Common myeloid progenitor, CD34-positive (primary cell): ENCODE measurements at places on chromosomes 16 and 17.

DNA sequence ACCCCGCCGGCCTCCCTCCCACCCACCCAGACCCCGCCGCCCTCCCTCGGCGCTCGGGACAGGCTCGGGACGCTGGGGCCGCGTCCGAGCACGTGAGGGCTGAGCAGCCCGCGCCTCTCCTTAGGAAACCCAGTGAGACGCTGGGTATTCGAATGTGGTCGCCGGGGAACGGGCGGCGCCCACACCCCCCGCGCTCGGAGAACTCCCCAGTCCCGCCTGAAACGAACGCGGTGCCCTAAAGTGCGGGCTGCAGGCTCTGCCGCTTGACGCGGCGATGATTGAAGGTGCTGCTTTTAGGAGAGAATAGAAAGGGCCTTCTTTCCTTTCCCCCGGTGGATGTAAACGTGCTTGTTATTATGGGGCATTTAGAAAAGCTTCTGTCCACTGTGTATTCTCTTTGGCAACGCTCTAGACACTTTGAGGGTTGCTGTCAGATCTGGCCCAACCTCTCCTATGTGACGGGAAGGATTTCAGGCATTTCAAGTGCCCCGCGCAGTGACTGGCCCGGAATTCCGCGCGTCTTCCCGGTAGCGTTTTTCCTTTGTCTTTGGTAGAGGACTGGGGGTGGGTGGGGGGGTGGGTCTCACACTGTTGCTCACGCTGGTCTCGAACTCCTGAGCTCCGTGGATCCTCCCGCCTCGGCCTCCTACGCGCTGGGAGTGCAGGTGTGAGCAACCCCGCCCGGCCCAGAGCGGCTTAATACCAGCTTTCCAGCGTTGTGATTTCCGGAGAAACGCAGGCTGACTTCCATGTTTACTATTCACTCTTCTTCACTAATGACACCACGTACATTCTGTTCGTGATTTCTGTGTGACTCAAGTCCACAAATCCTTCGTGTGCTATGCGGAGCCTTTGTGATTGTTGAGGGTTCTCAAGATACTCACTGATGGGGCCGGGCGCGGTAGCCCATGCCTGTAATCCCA lies 21.8 kb upstream of the FOXK2 start:
- DNase-seq, result peak; percentile 82

DNA sequence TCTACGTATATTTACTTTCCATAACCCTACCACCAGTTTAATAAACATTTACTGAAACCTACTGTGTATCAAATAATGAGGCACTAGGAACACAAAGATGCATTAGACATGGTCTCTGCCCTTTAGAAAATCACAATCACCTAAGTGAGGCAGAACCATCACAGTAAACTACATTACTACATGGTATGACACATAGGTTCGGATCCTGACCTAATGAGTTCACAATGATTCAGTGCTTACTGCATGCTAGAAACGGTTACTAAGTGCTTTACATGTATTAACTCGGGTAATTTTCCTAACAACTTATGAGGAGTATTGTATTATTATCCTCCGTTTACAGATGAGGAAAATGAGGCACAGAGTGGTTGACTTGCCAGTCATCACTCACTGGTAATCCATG lies 5.2 kb upstream of the SYNRG start:
- DNase-seq, result no peak

- no peak for DNase-seq
Measured at GRCh38 chr17:82218349-82219075, 5.9 kb upstream of the CCDC57 start.

GRCh38 chr17:45668316-45668715 lies 115.8 kb upstream of the CRHR1 start:
- DNase-seq, result no peak

DNA sequence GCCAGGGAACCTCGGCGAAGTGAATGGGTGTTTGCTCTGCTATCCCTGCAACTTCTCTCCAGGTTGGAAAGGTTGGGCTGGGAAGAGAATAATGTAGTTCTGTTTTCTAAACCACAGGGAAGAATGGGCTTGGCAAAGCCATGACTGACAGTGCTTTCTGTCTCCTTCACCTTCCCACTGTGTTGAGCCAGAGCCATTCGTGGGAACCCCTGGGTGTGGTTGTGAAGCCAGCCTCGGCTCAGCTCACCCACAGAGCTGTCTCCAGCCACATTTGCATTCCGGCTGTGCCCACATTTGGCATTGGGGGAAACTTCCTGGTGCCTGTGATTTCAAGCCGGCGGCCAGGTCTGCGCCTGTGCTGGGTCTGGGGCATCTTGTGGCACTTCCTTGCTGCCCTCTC lies 39.9 kb downstream of the BAIAP2 start:
- no peak for DNase-seq

DNA sequence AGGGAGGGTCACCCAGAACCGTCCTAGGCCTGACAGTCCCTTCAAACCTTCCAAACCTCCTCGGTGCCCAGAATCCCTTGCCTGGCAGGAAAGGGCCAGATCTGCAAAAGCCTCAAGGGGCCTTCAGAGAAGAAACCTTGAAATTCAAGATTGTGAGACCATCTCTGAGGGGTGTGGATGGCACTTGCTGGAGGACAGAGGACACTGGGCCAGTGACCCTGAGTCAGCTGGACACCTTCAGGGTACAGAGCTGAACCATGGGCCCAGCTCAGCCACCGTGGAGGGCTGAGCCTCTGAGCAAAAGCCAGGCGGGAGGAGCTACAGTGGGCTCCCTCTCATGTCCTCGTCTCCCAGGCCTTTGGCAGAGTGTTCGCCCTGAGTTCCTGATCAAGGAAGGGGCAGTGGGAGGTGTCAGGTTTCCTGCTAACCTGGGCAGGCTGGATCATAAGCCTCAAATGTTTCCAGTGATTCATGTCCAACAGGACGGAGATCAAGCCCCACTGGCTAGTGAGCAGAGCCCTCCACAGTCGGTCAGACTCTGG lies 3.0 kb downstream of the PDILT start:
- no peak for DNase-seq

DNA sequence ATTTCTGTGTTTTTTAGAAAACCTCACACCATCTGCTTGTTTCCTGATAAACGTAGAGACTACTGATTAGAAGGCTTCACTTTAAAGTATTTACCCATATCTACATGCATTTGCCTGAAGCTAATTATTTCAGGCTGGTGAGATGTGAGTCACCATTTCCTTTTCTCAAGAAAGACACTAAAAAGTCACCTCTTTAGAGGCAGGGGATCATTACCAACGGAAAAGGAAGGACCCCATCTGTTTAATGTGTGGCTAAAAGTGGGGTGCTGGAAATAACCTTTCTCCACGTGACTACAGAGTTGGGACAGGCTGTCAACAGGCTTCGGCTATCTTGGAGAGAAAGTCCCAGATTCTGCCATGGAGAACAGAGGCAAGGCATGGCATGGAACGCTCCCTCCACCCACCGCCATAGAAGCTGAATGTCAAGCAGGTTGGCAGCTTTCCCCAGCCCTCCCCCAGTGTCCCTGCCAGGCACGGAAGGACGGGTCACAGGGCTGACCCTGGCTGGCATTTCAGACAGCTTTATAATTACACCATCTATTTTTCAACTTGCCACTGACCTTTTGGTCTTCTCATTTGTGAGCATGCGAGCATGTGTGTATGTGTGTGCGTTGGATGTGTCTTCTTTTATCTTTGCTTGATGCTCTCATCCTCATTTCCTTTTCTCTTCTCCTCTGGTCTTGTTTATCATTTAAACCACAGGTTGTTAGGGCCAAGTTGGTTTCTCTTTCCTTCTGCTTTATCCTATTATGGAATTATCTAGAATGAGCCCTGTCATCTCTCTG lies 157.0 kb downstream of the CPPED1 start:
- peak; percentile 77 for DNase-seq

- no peak for DNase-seq
Measured at GRCh38 chr17:1467898-1468492, 12.0 kb upstream of the CRK start.

- no peak for DNase-seq
Measured at GRCh38 chr17:60442271-60443173, 20.2 kb downstream of the CHCT1 start.

- no peak for DNase-seq
Measured at GRCh38 chr17:56497132-56497531, 96.4 kb upstream of the NOG start.

GRCh38 chr17:80999536-81000333 lies 8.1 kb downstream of the CHMP6 start:
- DNase-seq, result no peak

DNA sequence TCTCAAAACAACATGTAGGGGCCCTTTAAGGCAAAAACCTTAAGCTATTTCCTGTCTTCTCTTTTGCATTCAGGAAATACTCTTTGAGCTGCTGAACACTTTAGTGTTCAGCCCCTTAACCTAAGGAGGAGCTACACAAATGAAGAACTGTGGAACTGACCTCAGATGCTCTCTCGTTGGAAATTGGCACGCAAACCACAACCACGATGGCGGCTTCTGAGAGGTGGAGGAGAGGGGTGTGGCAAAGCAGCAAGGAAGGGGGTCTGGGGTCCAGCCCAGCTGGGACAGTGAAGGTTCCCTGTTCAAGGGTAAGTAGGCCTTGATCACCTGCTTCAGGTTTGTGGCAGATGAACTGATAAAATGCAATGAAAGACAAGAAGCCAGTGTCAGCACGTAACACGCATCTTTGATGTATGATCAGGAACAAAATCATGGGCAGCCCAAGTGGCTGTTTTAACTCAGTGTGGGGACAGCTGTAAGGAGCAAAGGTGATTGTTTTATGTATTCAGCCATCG lies 291.6 kb upstream of the TNRC6C start:
- peak; percentile 92 for DNase-seq

- DNase-seq, result no peak
Measured at GRCh38 chr17:27379888-27380533, 76.2 kb upstream of the KSR1 start.

- DNase-seq, result no peak
Measured at GRCh38 chr17:42402117-42402516, 13.9 kb upstream of the STAT3 start.

GRCh38 chr16:61891460-61891859 lies 144.8 kb downstream of the CDH8 start:
- DNase-seq, result no peak

DNA sequence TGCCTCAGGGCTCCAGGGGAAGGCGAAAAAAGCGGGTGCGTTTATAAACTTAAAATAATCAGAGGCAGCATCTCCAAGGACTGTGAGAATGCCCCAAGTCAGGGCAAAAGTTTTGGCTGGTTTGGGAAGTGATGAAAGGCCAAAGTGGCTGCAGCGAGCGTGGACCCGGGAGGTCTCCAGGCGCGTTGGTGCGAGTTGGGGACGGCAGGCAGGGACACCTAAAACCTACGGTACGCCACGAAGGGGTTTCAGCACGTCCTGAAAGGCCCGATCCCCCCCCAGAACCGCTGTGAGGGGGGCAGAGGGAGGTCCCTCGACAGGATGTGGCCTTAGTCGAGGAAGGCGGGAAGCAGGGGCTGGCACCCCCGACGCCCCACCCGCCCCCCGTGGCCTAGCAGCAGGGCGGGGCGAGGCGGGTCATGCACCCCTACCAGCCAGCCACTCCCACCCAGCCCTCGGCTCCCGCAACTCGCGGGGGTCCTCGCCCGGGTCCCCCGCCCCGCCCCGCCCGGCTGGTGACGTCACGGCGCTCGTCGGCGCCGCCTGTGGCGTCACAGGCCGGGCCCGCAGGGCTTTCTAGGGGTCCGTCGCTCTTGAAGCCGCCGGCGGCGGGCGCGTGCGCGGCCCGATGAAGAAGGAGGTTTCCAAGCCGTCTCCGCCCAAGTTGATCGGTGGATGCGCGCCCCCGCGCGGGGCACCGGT lies at the start of gene MYCBPAP:
Gene MYCBPAP (plus strand): TSS at position 569 of the 702 bp plus-strand sequence. CDS start 236 bp downstream, outside the sequence.
- DNase-seq, result peak; percentile 92
